NCI-H187 treated with DMSO at 0.1 percent for 48 hours (cell line): ENCODE measurements at places on chromosomes 5 and 9.

- no peak for DNase-seq
These were observed 87.2 kb downstream of the ARHGAP26 start for GRCh38 chr5:142857405-142857804.

DNA sequence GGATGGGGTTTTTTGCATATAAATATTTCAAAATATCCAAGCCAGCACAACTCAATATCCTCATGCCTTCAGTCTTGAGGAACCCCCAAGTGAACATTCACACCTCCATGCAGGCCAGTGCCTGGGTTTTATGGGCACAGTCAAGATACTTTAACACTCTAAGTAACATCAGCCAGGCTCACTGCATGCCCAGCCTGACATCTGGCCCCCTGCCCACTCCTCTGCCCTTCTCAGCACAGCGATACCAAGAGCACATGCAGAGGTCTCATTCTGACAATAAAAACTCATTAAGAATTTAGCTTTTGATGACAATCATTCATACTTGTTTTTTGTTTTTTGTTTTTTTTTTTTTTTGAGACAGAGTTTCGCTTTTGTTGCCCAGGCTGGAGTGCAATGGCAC is 250.0 kb downstream of the CWC27 start:
- no peak for DNase-seq

DNA sequence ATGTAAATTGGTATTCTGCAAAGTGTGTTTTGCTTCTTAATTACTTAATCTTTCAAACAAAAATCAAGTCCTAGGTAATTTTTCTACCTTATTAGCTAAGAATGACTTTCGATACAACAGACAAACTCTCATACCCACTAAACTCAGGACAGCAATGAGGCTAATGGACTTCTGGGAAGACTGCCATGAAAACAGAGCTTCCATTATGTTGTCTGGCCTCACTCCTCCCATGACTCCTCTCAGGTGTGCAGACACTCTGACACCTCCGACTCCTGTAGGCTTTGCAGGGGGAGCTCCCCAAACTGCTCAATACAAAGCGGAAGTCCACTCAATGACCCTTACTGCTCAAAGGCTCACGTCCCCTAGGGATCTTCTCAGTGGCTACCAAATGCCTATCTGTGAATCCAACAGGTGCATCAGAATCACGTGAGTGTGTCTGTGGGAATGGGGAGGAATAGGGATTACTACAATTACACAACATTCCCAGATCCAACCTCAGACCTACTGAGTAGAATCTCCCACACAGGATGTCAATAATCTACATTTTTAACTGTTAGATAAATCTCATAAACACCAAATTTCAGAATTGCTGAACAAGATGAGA is 289.9 kb downstream of the RAB3C start:
- DNase-seq, result peak; percentile 23

DNA sequence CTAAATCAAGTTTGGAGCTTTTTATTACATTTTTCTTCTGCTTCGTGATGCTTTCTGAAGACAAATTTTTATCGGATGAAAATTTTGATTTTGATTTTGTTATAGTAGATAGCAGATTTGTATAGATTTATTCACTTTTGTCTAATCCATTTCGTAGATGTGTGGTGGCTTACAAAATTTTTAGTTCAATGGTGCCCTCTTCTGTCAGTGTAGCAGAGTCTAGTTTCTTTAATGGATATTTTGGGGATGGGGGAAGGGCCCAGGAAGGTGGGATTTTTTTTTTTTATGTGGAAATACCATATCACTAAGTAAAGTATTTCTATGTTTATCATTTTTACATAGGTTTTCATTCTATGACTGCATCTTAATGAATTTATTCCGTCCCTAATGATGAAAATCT is 259.9 kb upstream of the TARS1 start:
- DNase-seq, result no peak

GRCh38 chr9:33287087-33287490 is 3.2 kb upstream of the NFX1 start:
- no peak for DNase-seq

- DNase-seq, result no peak
These were observed 9.6 kb downstream of the SHB start for GRCh38 chr9:38059233-38059936.

GRCh38 chr5:171835066-171835465 is 49.4 kb downstream of the SMIM23 start:
- no peak for DNase-seq

- no peak for DNase-seq
These were observed 2.1 kb downstream of the RGS3 start for GRCh38 chr9:113465599-113466140.

- no peak for DNase-seq
These were observed 90.7 kb downstream of the LPAR1 start for GRCh38 chr9:110947491-110948044.
